ENCODE measurements at places on chromosomes 5 and 9.

- no peak for DNase-seq
Observed at GRCh38 chr9:131918481-131918880, 161.2 kb downstream of the MED27 start.

DNA sequence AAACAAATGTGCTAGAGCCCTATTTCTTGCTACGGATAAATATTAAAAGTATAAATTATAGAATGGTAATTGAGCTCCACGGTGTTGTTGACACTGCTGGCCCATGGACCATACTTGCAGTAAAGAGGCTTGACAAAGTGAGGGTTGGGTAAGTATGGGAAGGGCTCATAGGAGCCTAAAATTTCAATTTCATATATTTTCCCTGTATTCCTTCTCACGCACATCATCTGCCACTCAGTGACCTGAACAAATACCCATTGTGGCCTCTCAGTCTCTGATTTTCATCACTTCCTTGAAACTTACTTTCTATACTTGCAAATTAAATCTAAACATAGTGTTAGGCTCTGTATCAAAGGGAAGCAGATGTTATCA lies 116.5 kb downstream of the PIK3R1 start:
- no peak for DNase-seq

DNA sequence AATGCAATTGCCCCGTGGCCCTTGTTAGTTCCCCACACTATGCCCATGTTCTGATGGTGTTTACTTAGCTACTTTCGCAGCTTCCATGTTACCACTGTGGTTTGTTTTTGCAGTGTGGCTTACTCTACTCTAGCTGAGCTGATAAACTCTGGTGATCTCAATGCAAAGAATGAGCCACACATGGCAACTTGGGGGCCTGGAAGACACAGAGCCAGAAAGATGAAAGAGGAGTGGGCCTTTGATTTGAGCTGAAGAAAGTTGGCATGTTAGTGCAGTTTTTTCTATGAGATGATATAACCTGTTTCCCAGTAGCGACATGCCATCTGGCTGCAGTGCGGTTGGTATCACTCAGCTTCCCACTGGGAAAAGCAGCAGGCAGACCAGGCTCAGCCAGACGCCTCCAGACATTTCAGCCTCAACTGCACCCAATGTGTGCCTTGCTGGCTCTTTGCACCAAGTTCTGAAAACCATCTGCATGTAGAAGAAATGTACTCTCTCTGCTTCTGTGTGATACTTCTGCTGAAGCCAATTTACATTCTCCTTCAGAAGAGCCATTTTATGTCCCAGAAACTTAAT lies 329.4 kb downstream of the ARHGEF28 start:
- DNase-seq = no peak

DNA sequence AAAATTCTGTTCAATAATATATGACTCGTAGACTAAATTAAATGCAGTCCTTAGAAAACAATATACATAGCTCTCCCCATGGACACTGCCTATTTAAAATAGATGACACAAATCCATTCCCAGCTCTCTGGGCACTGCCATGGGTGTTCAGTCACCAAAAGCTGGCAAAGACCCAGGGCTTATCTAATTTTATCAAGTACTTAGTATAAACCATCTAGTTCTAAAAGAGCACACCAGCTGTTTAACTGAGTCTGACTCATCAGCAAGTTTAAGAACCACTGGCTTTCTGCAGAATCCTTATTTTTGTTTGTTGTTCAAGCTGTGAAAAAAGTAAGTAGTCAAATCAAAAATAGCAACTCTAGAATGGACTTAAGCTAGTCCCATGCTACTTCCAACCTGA lies 107.6 kb downstream of the PLPP1 start:
- DNase-seq = no peak

GRCh38 chr9:128575916-128576315 lies 23.5 kb downstream of the SPTAN1 start:
- no peak for DNase-seq

DNA sequence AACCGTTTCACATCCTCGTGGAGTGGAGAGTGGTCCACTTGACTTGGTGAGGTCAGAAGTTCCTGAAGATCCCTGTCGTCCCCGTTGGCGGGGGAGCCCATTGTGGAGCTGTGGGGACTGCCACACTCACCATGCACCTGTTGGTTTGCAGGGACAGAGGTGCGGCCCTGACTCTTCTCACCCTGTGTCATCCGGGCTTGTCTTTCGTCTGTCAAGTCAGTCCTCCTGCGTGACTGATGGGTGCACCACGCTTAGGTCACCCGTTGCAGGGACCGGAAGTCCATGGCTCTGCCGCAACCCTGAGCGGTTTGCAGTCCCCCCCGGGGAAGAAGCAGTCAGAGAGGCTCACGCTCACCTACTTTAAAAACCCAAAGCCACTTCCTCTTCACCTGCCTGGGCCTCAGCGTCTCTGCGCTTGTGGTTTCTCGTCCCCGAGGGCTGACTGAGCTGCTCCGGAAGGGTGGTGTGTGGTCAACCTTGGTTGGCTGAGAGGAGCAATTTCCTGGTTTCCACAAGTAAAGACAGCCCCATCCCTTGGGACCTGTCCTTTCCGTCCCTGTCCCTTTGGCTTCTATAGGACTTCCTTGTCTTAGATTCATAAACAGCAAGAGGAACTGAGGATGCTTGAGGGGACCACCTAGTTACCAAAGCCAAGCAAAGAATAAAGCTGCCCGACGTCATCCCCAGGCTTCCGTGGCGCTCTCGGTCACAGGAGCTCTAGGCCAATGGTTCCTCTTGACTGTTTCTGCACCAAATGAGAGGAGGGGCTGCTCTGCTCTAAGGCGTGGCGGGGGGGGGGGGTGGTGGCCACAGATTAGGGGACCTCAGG lies 53.2 kb downstream of the USP20 start:
- DNase-seq = peak; percentile 89

DNA sequence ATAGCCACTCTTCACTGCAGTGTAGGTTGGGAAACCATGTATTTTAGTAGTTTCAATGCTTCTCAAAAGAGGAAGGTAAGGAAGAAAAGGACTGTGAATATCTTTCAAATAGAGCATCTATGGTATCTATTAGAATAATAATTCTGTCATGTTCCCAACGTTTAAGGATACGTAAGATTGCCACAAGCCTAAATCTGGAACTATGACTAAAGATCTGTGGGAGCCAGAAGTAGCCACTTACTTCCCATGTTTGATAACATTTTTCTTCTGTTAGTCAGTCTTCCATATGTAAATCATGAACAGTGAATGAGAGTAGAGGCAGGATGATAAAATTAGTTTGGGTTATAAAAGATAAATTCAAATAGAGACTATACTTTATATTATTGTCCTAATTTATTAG lies 16.3 kb upstream of the MROH2B start:
- no peak for DNase-seq

GRCh38 chr9:4168526-4168925 lies 131.3 kb downstream of the GLIS3 start:
- DNase-seq = no peak

- DNase-seq = no peak
Observed at GRCh38 chr9:25681266-25681665, 3.0 kb upstream of the TUSC1 start.

GRCh38 chr5:116216246-116216645 lies 131.4 kb downstream of the COMMD10 start:
- no peak for DNase-seq

DNA sequence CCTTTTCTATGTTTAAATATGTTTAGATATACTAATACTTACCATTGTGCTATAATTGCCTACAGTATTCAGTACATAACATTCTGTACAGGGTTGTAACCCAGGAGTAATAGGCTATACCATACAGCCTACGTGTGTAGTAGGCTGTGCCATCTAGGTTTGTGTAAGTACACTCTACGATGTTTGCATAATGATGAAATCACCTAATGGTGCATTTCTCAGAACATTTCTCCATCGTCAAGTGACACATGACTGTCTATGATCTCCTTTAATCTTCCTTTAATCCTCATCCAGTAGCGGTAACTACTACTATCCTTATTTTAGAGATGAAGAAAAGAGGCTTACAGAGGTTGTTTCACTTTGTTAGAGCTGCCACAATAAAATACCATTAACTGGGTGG lies 369.2 kb downstream of the PLK2 start:
- DNase-seq = no peak

GRCh38 chr9:81599837-81600236 lies 89.5 kb downstream of the TLE1 start:
- no peak for DNase-seq

DNA sequence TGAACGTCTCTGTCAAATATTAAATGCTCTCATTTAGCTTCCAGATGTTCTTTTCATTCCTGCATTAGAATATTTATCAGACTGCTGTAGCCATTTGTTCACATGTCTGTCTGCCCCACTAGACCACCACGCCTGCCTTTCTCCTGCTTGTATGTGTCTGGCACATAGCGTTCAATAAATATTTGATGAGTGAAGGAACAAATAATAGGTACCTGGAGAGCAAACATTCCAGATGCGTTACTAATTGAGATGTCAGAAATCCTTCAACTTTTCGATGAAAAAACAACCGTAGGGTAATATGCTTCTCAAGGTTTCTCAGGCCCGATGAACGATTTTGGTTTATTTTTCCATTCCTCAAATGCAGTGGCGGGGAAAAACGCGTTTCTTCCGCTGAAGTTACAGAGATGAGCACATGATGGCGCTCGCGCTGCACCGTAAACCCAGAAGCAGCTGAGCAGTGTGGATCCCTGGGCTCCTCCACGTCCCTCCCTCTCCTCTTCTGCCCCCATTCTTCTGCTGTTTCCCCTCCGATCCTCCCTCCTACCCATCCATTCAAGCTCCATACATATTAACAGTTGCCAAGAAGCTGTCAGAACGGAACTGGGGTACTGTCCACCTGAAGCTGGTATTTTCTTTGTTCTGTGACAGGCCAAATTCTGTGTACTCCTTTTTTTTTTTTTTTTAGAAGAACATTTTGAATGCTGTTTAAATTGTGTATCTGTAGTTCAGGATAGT lies 245.4 kb downstream of the MPDZ start:
- DNase-seq = no peak

- DNase-seq = no peak
Observed at GRCh38 chr9:124297915-124298645, 40.3 kb downstream of the NEK6 start.

DNA sequence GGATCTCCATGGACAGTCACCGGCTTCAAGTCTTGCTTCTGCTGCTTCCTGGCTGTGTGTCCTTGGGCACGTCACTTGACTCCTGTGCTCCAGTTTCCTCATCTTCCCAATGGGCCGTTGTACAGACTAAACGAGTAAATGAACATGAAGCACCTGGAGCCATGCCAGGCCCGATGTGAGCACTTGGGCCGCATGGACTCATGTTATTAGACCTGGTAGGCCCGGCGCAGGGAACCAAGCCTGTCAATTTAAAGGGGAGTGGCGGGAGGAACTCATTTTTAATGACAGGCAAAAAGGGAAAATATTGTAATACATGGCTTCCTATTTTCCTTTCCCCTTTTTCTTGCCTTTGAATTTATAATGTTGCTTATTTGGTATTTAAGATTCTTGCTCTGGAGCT lies 47.5 kb downstream of the TENT4A start:
- DNase-seq = no peak

DNA sequence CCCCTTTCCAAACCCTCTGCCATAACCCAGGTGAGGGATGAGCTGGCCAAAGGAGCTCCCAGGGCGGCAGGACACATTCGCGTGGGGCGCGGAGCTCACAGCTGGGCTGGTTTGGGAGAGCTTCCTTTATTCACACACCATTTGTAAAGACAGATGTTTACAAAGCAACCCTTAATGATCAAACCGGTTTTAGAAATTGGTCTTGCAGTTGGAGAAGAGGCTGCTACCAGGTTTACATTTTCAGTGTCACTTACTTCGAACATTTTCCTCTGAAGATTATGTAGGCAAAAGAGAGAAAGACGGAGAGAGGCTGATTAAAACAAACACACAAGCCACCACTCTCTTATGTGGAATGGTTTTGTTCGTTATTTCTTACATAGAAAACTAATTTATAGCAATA lies 648.7 kb downstream of the IRX1 start:
- DNase-seq = no peak

DNA sequence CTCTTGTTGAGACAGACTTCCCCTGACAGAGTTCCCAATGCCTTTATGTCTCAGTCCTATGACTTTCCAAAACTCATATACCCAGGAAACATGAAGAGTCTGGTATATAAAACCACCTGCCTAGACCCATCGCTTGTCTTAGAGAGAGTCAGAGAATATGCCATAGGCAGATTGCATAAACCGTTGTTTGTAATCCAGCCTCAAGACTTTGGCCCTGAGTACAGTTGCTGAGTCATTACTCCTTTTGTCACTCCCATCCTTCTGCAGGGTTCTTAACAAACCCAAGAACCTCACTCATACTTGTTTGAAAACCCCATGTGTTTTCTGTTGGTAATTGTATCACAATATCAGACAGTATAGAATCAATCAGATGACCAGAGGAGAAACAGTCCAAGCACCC lies 616.3 kb downstream of the SLCO4C1 start:
- DNase-seq = no peak

- no peak for DNase-seq
Observed at GRCh38 chr9:74771672-74772071, 116.0 kb downstream of the TRPM6 start.

Measured in stimulated activated CD4-positive, alpha-beta T cell treated with anti-CD3 and anti-CD28 coated beads, Interleukin-15, amount 100 ng/mL, for 48 hours (primary cell).